ENCODE measurements at places on chromosomes 12 and 14. TPM values are rescaled to one million over a fixed set of nuclear protein-coding genes. Genes with fewer than 3 reads are reported as not detected.

The GDF11 gene
- 6.2 TPM for total RNA-seq

The CCER1 gene
- not detected for total RNA-seq

The DEPDC4 gene
- 1.4 TPM for total RNA-seq

The GRIP1 gene
- 18.4 TPM for total RNA-seq

The SMOC1 gene
- total RNA-seq = 2.8 TPM

The BDKRB2 gene
- 16.1 TPM for total RNA-seq

GRCh38 chr14:69004731-69005431 is 25.8 kb upstream of the ACTN1 start:
- peak; percentile 39 for DNase-seq

GRCh38 chr14:70897464-70897863 is 9.8 kb upstream of the PCNX1 start:
- no peak for DNase-seq

DNA sequence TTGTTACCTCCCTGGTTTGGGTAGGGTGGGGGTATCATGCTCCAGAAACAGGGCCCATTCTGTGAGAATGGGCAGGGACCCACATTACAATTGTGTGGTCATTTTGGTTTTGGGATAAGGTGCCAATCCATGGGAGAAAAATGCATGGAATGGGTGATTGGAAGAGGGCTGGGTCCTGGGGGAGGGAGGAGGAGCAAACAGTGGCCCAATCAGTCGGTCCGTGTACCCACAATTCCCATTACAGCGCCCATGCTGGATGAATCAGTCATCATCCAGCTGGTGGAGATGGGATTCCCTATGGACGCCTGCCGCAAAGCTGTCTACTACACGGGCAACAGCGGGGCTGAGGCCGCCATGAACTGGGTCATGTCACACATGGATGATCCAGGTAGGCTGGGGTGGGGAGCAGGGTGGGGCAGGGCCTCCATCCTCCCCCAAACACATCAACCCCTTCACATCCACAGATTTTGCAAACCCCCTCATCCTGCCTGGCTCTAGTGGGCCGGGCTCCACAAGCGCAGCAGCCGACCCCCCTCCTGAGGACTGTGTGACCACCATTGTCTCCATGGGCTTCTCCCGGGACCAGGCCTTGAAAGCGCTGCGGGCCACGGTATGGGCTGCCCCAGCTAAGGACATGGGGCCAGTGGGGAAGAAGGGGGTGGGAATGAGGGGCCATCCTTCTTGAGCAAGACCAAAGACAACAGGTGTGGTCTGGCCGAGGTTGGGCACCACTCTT is 3.6 kb upstream of the TPI1 start:
- DNase-seq = no peak

DNA sequence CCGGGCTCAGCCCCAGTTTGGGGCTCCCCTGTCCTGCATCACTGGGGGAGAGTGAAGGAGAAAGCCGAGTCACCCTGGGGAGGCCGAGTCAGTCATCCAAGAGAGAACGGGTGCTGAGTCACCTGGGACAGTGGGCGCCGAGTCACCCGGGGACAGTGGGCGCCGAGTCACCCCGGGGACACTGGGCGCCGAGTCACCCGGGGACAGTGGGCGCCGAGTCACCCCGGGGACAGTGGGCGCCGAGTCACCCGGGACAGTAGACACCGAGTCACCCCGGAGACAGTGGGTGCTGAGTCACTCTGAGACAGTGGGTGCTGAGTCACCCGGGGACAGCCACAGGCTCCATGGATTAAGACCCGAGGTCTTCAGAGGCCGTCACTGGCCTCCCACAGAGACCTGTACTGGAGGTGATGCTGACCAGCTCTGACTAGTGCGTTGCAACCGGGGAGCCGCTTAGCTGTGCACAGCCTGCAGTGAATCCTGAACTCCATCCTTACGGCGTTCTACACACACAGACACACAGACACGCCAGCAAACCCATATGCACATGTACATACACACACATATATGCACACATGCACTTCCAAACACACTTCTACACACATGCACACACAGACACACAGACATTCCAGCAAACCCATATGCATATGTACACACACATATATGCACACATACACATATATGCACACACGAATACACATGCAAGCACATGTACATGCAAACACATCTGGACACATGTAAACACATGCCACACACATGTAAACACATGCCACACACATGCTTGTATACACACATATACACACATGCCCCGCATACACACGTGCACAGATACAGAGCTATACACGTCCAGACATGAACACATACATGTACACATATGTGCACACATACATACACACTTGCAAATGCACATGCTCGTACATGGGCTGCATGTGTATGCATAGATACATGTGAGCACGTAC is 64.9 kb upstream of the GALNT9 start:
- DNase-seq = no peak

DNA sequence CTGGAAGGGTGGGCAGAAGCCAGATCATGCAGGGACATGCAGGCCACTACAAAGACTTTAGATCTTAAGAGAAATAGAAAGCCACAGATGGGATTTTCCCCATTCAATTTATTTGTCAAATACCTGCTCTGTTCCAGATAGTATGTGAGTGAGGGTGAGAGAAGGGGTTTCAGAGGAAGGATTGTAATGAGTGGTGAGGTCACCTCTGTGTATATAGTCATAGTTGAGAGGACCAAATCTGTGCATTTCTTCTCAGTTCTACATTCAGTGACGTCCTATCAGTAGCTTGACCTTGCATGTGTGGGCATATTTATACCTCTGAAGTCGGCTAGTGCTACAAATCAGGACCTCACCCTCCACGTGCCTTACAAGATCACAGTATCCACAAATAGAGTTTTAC is 31.2 kb upstream of the RBM19 start:
- DNase-seq = no peak

DNA sequence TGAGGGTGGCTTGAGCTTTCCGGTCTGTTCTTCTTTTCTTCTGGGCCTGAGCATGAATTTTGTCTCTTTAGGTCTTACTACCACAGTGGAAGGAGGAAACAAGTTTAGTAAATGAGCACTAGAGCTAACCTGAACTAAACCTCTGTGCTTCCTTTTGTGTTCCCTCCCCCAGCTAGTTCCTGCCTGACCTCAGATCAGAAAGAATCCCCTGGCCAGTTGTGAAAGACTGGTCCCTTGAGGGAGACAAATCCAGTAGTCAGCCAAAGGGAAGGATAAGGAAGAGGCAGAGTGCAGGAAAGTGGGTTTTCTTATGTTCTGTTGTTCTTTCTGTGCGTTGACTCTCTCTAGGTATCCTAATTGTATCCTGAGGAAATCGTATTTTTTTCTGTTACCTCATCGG is 17.5 kb downstream of the ZNF664 start:
- DNase-seq = no peak

GRCh38 chr12:64083285-64084210 is 138.5 kb downstream of the KICS2 start:
- DNase-seq = peak; percentile 41

DNA sequence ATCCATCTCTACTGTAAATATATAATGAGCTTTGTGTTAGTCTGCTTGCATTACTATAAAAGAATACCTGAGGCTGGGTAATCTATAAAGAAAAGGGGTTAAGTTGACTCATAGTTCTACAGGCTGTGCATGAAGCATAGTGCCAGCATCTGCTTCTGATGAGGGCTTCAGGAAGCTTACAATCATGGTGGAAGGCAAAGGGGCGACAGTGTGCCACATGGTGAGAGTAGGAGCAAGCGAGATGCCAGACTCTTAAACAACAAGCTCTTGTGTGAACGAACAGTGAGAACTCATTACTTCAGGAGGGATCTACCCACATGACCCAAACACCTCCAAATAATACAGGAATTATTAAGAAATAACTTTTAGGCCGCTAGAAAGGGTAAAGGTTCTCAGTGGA is 28.1 kb downstream of the APOBEC1 start:
- no peak for DNase-seq

DNA sequence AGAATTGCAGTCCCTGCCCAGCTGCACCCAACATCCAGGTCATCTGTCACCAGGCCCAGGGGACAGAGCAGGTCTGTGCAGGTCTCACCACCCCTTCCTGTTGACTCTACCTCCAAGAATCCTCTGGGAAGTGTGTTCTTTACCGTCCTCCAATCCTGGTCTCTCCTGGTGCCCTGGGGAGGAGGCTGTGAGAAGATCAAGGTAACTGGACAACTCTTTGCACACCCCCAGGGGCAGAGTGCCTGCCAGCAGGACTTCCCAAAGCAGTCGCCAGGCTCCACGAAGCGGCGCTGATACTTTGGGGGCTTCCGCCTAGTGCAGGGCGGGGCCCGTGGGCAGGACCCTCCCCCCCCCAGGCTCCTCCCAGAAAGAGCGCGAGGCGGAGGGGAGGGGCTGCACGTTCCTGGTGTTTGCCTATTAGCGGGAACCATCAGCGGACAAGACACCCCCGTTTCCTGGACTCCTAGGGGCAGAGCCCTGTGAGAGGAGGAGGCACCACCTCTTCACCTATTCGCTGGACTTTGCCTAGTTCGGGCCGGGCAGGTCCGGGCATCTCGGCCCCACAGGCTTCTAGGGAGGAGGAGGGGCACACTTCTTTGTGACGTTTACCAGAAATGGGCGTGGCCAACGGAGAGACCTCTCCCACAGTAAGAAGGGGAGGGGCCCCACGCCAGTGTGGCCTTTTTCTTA is 918.0 kb downstream of the AACS start:
- DNase-seq = peak; percentile 95

DNA sequence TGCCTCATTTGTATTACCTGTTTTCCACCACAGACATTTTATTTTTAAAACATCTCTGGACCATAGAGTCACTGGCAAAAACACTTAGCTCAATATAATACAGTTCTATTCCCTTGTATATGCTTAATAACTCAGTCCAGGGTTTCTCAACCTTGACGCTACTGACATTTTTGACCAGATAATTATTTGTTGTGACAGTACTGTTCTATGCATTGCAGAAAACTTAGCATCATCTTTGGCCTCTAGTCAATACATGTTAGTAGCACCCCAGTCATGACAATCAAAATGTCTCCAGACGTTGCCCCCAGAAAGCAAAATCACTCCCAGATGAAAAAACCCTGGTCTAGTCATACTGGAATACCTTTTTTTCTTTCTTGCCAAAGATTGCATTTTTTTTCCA is 174.7 kb downstream of the TMEM132D start:
- DNase-seq = no peak

DNA sequence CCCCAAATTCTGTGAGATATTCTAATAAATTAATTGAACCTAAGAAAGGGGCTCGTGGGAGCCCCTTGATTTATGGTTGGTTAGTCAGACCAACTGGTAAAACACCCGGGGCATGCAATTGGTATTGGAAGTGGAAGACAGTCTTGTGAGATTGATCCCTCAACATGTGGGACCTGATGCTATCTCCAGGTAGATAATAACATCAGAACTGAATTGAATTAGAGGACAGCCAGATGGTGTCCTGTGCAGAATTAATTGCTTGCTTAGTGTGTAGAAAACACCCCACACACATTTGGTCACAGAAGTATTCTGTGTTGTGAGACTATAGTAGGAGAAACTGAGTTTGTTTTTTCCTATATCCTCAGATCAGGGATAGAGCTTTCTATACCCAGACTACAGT is 22.0 kb downstream of the PYROXD1 start:
- no peak for DNase-seq

GRCh38 chr12:93683410-93683809 is 6.2 kb downstream of the CRADD start:
- no peak for DNase-seq

- DNase-seq = no peak
Observed at GRCh38 chr14:89826596-89826995, 127.9 kb downstream of the EFCAB11 start.

GRCh38 chr12:94792693-94793092 is 142.3 kb upstream of the TMCC3 start:
- DNase-seq = peak; percentile 39

DNA sequence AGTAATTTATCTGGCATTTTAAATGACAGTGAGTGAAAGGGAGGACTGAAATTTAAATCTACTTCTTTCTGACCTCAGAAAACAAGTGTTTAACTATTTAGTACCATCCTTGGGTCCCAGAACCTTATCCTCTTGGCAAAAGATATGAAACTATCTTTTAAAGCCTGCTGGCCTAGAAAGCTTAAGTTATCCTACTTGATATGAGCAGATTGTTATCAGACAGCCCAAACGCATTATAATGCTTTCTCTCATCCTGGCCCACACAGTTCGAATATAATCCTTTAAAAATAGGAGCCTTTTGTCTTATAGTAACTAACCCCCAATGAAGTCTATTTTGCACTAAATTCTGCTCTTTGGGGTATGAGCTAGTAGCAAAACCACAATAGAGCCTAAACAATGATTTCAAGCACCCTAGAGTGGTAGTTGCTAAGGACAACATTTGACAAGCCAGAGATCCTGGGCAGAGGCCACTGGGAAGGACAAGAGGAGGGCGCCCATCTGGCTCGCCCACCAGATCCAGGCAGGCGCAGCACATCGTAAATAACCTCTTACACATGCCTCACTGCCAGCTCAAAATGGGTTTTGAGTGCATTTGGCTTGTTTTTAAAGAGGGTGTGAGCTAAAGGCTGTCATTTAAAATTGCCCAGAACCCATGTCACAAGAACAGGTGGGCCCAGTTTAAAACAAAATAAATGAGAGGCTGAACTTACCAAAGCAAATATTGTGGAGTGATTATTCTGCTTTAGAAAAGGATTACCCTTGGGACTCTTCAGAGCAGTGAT is 37.7 kb upstream of the CRY1 start:
- no peak for DNase-seq

GRCh38 chr12:98754095-98754494 is 109.0 kb downstream of the APAF1 start:
- DNase-seq = no peak

- DNase-seq = no peak
Observed at GRCh38 chr14:87830443-87831096, 162.4 kb downstream of the GALC start.

- no peak for DNase-seq
Observed at GRCh38 chr12:121810833-121811433, 7.1 kb downstream of the SETD1B start.

DNA sequence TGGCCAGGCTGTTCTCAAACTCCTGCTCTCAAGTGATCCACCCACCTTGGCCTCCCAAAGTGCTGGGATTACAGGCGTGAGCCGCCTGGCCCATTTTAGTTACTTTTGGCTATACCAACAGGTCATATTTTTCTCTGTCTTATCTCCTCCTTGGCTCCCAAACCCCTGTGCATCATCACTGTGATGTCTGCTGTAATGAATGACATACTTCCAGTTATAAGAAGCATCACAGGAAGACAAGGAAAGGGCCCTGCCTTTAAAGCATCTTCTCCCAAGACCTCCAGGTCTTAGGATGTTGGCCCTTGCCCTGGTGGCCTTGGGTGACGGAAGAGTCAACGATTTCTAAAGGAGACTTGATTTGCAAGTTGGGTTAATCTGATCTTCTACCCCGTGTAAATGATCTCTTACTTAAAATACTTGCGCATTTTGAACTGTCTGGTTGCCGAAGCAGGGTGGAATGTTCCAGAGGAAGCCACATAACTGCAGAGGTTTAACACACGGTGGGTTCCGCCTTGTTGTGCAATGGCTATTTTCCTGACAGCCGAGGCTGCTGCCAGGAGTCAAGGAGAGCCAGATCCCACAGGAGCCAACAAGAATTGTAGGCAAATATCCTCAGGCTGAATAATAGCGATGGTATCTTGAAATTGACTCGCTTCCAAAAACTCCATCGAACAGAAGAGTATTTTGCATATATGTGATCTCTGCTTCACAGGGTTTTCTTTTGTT is 55.7 kb upstream of the PLXNC1 start:
- DNase-seq = no peak

GRCh38 chr14:27605282-27605681 is 1007.4 kb upstream of the NOVA1 start:
- no peak for DNase-seq
